ENCODE measurements at places on chromosomes 6 and 20.
A peak's percentile ranks its signal among the peaks of the same experiment; 100 is the strongest.

GRCh38 chr6:112036088-112036637 is 17.7 kb upstream of the CCN6 start:
- no peak for DNase-seq

- DNase-seq: no peak
Measured at GRCh38 chr6:158694913-158695312, 45.1 kb downstream of the SYTL3 start.

GRCh38 chr20:23160536-23161243 is 74.6 kb upstream of the CD93 start:
- DNase-seq: no peak

DNA sequence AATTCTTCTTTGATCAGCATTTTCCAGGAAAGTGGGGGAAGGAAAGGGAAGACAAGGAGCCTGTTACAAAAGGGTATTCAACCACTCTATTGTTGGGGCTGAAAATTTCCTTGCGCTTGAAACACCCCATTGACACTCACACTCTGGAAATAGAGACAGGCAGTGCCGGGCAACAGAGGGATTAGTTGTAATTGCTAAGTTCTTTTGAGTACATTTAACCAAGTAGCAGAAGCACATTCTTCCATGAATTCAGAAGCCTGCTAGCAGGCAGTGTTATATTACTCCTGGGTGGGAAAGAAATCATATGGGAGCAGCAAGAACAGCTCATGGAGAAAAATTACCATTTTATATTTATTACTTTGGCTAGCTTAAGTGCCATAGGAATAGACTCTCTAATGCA is 745.5 kb downstream of the C6orf118 start:
- no peak for DNase-seq

- DNase-seq: no peak
Measured at GRCh38 chr6:46059608-46060007, 43.9 kb upstream of the CLIC5 start.

GRCh38 chr6:32558426-32559057 is 28.5 kb upstream of the HLA-DRB5 start:
- no peak for DNase-seq

- no peak for DNase-seq
Measured at GRCh38 chr6:31576897-31577578, 1.7 kb downstream of the TNF start.

DNA sequence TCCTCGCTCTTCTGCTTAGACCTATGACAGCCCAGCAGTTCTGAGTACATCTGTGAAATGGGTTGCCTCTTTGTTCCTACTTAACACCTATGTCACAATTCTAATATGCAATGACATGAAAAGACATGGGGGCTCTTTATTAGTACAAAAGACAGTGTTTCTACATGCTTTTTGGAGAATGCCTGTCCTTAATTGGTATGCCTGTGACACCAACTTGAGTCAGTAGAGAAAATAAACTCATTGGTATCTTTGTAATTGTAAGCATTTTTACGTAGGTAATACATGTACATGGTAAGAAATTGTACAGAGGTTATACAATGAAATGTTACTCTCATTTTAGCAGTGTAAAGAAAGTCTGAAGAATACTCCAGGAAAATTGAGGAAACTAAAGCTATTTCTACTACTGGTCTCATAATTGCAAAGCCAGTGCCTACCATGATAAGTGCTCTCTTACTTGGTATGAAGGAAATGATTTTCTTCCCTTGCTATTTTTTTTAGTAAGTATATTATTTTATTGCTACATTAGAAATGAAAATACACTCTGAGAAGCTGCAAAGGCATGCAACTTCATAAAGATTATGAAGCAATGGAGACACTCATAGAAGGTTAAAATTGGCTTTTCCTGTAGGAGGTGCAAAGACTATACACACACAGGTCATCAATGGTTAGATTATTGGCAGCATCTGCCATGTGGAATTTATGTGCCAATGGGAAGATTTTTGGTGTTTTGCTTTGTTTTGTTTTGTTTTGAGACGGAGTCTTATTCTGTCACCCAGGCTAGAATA is 4.9 kb upstream of the EEF1A1 start:
- DNase-seq: no peak

- DNase-seq: peak; percentile 78
Measured at GRCh38 chr20:17636523-17637412, 45.3 kb downstream of the RRBP1 start.

DNA sequence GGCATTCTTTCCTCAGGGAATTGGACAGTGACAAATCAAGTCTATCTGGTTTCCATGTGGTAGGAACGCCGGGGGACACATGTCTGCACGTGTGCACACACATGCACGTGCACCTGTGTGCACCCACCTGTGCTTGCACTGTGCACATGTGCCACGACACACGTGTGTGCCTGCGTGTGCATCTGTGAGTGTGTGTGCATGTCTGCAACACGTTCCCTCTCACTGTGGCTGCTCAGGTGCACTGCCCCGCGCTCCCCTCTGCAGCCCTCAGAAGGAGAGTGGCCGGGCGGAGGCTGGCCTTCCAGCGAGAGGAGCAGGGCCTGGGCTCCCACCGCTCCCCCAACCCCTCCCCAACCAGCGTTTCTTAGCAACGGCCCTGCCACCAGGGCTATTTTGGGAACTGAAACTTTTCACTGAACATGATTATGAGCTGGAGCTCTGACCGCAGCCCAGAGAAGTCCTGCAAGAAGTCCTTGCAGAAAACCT is 147.8 kb downstream of the PHACTR3 start:
- DNase-seq: no peak

- no peak for DNase-seq
Measured at GRCh38 chr6:34229877-34230276, 6.8 kb upstream of the HMGA1 start.

DNA sequence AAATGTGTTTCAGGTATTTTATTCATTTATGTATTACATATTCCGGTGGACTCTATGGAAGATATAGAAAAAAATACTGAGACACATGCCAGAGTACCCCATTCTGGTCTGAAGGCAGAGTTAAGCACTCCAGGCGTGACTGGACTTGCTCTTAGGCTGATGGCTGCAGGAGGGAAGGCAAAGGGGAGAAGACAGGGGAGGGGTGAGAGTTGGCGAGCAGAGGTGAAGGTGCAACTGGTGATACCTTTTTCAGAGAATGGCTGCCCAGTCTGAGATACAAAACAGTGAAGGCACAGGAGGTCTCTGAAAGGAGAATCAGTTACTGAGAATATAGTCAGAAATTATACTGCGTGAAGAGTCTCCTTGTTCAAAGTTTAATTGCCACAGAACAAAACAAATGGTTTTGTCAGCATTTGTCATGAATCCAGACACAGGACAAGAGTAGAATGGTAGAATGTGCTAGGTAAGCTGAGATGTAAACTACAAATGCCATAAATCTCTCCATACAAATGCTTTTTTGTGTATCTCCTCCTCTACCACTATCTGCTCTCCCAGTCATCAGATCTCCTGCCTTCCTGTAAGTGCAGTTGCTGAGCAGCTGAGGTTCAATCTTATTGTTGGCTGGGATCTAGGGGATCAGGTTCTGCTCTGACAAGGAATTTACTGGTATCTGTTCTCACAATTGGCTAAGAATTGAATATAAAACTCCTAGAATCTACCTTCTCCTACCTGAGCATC is 104.2 kb upstream of the DST start:
- DNase-seq: no peak

- no peak for DNase-seq
Measured at GRCh38 chr20:50924261-50924920, 6.8 kb downstream of the ADNP start.

GRCh38 chr6:56766139-56766805 is 123.6 kb upstream of the DST start:
- DNase-seq: no peak

DNA sequence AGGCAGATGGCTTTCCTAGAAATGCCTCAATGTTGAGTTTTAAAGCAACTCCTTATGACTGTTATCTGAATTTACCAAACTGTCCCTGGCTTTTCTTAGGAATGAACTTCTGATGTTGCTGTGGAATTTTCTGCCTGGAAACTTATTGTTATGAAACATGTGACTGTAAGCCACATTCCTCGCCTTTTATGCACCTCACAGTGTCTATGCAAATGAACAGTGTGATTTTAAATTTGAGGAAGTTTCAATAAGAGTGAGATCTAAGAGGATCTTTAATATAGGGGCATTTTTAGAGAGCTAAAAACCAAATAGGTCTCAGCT is 2.4 kb upstream of the CCR6 start:
- DNase-seq: no peak

DNA sequence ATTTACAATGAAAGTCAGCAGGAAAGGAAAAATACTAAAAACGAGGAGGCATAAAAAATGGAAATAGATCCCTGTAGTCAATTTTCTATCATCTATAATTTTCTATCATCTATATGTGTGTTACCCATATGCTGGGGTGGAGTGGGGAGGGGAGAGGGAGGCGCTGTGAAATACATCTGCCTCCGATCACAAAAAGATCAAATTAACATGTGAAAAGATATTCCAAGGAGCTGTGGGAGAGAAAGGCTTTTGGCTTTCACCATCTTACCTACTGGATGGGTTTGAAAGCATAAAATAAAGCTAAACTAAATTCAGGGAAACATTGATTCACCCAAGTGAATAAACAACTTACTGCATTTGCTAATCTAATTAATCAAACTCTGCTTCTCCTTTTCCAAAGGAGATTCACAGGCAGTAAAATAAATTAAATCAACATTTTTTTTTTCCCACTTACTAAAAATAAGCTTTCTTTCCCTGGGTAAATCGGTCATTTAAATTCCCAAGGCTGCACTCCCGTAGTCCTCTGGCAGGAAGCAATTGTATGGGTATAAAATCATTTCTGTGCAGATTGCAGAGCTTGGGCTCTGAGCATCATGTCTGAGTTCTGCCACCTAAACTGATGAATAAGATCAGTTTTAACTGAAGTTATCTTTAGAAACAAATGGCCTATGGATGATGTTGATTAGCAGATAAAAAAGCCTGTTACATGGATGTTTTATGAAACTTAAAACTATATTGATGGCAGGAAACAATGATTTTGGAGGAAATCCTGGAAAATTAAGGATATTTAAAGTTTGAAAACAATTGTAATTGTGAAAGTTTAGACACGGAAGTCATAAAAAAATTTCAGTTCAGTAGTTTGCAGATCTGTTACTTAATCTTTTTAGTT is 147.9 kb downstream of the SOX4 start:
- no peak for DNase-seq

- no peak for DNase-seq
Measured at GRCh38 chr6:169019111-169019510, 234.5 kb downstream of the THBS2 start.

DNA sequence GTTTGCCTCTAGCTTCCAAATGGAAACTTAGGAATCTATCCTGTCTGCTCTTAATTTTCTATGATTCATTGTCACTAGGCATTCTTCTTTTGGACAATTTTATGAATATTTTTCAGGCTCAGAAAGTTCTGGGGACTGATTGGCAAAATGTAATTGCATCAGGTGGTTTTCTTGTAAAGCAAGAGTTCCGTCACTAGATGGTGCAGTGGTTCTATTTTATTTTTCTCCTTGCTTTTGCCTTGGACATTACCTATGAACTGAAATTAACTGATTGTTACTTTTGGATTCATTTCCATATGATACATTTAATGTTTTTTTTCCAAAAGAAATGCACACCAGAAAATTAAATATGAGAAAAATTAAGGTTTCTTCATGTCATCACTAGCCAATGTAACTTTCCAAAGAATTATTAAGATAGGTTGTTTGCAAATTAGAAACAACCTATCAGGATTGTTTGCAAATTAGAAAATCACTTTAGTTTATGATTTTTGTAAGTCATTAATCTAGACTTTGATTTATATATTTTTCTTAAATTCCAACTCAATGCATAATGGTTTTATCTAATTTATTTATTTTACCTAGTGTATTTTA is 48.0 kb downstream of the TMEM170B start:
- DNase-seq: no peak

GRCh38 chr20:2312876-2313275 is 17.1 kb downstream of the TGM3 start:
- DNase-seq: no peak

DNA sequence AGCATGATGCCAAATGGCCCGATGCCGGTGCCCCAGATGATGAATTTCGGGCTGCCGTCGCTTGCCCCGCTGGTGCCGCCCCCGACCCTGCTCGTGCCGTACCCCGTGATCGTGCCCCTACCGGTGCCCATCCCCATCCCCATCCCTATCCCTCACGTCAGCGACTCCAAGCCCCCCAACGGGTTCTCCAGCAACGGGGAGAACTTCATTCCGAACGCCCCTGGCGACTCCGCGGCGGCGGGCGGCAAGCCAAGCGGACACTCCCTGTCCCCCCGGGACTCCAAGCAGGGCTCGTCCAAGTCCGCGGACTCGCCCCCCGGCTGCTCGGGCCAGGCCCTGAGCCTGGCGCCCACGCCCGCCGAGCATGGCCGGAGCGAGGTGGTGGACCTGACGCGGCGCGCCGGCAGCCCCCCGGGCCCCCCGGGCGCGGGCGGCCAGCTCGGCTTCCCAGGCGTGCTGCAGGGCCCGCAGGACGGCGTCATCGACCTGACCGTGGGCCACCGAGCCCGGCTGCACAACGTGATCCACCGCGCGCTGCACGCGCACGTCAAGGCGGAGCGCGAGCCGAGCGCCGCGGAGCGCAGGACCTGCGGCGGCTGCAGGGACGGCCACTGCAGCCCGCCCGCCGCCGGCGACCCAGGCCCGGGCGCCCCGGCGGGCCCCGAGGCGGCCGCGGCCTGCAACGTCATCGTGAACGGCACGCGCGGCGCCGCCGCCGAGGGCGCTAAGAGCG is 144.6 kb downstream of the SOBP start:
- DNase-seq: no peak

DNA sequence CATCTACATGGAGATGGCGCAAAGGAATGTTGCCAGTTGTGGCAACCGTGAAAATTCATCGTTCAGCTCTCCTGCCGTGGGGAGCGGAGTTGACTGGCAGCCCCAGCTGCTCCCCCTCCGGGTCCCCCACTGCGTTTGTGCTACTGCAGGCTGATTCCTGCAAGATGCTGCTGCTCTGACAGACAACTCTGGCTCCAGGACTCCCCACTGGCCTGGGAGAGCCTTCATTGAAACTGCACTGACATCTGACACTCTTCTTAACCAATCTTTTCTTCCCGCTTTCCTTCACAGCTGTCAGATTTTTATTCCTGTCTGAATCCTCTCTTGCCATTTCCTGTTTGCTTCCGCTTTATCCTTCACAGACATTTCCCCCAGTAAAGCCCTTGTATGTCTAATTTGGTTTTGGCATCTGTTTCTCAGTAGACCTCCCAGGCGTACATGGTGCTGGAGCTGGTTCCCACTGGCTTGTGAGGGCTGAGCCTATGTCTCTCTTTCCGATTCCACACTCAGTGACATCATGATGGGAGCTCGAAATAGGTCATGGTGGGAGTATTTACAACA is 9.5 kb upstream of the ATRN start:
- DNase-seq: no peak

GRCh38 chr6:143158113-143158581 is 97.5 kb downstream of the AIG1 start:
- no peak for DNase-seq

- DNase-seq: no peak
Measured at GRCh38 chr20:41776421-41776820, 158.2 kb upstream of the CHD6 start.

DNA sequence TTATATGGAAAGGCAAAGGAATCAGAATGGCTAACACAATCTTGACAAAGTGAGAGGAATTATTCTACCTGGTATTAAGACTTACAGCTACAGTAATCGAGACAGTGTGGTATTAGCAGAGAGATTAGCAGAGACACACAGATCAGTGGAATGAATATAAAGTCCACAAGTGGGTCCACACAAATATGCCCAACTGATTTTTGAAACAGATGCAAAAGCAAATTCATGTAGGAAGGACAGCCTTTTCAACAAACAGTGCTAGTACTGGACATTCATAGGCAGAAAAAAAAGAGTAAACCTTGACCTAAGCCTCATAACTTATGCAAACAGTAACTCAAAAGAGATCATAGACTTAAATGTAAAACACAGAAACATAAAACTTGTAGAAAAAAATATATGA is 22.6 kb downstream of the HACE1 start:
- no peak for DNase-seq

GRCh38 chr6:51350308-51350904 is 531.7 kb downstream of the TFAP2B start:
- DNase-seq: no peak
